ENCODE measurements at places on chromosomes 2 and 18.

DNA sequence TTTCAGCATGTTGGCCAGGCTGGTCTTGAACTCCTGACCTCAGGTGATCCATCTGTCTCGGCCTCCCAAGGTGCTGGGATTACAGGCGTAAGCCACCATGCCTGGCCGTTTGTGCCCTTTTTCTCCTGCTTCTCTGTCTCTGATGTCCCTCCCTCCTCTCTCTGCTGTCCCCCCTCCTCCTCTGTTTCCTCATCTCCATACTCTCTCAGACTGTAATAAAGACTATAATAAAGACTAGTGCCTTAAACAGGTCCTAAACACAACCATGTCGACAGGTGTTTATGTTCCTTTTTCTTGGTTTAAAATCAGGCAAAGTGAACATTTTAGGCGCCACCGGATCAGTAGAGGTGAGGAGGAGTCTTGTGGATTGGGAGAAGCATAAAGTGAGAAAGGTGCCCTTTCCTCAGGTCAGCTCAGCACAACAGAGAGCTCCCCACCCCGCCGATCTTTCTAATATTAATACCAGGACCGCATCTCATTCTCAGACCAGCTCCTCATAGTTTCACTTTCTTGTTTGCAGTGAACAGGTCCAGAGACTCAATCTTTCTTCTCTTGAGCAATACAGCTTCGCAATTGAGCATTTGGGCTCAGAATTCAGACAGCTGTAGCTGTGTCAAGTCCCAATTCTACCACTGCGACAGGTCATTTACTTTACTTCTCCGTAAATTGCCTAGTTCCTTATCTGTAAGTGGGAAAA, 23.7 kb downstream of the TIMM21 start:
- no peak for DNase-seq

DNA sequence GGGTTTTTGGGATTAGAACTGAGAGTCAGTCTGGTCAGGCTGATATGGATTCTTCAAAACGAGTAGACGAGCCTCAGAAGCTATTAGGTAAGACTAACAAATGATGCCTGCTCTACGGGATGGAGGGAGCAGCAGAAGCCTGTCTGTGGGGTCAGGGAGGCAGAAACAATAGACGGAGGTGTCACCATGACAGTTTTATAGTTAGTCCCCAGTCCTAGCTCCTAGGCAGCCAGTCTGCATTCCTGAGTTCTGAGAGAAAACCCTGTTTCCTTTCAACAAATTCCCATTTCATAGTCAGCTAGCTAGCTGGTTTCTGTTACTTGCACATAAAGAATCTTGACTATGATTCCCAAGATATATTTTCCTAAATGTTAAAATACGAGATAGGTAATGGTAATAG, 542.1 kb downstream of the PID1 start:
- DNase-seq = no peak

- no peak for DNase-seq
These were observed 193.5 kb downstream of the INHBB start for GRCh38 chr2:120539424-120539936.

DNA sequence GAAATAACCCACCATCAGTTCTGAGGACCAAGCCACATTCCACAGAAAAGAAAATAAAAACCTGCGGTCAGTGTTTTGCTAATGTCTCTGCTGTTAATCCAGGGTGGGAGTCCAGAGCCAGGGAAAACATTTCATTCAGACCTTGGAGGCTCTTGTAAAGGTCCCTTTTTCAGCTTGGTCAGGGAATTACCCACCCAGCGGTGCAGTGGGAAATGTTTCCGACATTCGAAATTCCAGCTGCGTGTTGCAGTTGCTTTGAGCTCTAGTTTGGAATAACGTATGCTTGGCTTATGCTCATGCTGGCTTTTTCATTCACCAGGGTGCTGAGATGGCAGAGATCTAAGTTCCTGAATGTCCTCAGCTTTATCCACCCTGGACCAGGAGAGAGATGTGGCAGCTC, 219.1 kb downstream of the TRIB2 start:
- no peak for DNase-seq

GRCh38 chr2:133364636-133365035, 203.6 kb downstream of the NCKAP5 start:
- DNase-seq = no peak

- DNase-seq = no peak
These were observed 101.1 kb downstream of the TRIB2 start for GRCh38 chr2:12817870-12818269.

DNA sequence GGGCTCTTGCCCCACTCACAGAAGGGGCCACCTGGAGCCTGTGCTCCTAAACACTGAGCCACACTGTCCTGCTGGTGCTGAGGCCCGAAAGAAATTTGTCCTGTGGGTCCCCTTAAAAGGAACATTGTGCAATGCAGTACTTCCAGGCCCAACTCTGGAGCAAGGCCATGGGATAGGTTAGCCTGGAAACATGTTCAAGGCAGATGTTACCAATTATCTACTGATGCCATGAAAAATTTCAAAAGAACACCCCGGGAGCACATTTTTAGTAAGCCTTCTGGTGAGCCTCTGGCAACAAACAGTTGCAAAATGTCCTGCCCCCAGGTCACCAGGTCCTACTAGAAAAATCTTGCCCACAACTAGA, 12.3 kb upstream of the PTMA start:
- DNase-seq = no peak

DNA sequence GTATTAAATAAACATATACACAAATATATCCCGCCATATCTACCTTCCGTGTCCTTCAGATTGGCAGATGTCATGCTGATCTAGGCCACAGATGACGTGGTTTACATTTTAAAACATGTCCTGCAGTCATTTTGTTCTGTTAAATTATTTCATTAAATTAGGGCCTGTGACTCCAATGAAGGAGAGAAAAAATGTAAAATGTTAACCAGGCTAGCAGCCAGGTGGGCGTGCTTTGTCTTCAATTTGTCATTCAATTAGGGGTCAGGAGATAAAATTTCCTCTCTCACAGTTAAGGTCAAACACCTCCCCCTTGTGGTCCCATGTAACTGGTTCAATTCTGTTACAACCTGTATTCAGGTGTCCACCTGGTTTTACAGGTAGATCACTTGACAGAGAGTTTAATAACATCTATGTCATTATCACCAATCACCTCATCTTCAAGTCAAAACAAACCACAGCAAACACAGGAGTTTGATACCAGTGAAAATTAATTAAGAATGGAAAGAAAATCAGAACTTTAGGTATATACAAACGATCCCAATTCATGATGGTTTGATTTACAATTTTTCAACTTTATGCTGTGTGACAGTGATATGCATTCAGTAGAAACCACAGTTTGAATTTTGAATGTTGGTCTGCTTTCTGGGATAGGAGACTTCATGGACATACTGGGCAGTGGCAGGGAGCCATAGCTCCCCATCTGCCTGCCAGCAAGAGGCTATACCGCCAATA, 339.4 kb downstream of the CMPK2 start:
- DNase-seq = no peak

- DNase-seq = no peak
These were observed 26.2 kb downstream of the OTOF start for GRCh38 chr2:26451700-26452099.

DNA sequence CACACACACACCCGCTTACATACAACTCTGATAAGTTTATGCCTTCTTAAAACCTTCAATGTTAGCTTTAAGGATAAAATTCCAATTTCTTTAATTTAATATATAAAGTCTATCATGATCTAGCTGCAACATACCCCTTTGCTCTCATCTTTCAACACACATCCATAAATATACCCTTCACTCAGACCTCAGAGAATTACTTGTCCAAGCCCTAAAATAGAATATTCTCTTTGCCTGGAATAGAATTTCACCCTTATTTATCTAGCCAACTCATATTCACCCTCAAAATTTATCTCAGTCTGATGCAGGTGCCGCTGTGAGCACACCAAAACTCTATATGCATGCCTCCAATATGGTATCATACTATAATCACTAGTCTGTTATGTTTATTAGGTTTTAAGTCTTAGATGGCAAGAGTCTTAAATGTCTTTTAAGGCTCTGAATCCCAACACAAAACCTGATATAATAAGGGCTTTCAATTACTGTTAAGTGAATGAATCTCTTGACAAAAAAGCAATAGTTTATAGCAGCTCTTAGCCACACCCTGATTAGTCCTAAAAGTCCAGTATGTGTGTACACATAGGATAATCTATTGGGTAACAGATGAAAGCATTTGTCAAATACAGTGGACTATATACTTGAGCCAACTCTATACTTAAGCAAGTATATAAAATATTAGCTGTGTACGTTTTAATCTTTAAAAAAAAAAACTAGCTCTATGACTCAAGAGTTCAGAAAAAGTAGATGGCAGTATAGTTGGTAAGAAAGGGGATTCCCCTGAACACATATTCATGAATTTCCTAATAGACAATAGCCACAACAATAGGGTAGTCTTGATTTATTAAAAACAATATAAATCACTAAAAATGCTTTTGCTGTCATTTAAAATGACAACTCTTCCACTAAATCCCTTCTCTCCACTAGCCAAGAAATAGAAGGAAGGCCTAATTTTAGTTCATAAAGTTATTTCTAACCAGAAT, 144.5 kb downstream of the EXOC6B start:
- no peak for DNase-seq

DNA sequence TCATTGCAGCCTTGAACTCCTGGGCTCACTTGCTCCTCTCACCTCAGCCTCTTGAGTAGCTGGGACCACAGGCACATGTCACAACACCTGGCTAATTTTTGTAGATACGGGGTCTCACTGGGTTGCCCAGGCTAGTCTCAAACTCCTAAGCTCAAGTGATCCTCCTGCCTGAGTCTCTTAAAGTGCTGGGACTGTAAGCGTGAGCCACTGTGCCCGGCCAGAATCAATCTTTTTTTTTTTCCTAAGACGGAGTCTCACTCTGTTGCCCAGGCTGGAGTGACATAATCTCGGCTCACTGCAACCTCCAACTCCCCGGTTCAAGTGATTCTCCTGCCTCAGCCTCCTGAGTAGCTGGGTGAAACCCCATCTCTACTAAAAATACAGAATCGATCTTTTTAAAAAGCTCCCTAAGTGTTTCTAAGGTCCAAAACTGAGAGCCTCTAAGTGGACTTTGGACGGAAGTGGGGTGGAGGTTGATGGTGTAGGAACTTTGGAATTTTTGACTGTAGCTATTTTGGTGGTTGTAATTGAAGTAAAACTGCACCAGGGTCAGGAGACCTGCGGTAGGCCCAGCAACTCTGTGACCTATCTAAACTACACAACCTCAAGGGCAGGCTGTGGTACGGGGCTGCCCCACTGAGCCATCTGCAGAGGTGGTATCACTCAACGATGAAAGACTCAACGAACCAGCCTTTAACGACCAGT, 82.9 kb downstream of the POLR1A start:
- no peak for DNase-seq

- DNase-seq = no peak
These were observed 42.1 kb downstream of the ODC1 start for GRCh38 chr2:10406016-10406415.

- no peak for DNase-seq
These were observed 14.8 kb upstream of the NOTO start for GRCh38 chr2:73187549-73187948.

GRCh38 chr2:21461754-21462240, 338.0 kb downstream of the TDRD15 start:
- DNase-seq = no peak

All from stimulated activated CD8-positive, alpha-beta memory T cell treated with anti-CD3 and anti-CD28 coated beads, Interleukin-15, amount 100 ng/mL, for 24 hours (primary cell).